ENCODE measurements at places on chromosomes 7 and 10.
A peak's percentile ranks its signal among the peaks of the same experiment; 100 is the strongest.

GRCh38 chr10:132593389-132593788 is 55.8 kb downstream of the INPP5A start:
- DNase-seq: no peak

DNA sequence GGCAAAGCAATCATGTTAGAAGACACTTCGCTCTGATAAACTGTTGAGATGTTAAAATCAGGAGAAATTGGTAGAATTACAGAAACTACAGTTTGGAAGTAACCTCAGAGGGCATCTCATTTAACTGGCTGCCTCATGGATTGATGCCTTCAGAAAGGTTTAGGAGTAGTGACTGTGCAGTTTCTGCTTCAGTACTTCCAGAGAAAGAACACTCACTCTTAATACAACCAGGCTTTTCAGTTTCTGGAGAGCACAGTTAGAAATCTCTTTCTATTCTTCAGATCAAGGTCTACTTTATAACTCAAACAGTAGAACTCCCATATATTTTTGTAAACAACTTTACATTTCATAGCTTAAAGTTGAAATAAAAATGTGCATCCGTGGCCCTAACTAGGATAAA is 1358.9 kb upstream of the LRRTM3 start:
- no peak for DNase-seq

DNA sequence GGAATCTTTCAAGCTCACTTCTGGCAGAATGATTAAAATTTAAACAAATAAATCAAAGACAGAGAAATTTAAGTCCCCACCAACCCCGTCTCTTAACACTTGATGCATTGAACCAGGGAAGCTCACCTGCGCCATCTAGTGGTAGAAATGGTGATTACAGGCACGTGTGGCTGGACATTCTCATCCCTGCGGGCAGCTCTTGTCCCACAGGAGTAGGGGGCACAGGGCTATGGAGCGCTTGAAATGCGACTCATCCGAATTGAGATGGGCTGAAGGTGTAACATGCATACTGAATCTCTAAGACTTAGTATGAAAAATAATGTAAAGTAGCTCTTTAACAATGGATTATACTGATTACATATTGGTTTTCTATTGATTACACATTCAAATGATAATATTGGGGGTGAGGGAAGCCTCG is 24.8 kb upstream of the SLIT1 start:
- peak; percentile 83 for DNase-seq

GRCh38 chr10:103613616-103614015 is 120.1 kb downstream of the NEURL1 start:
- DNase-seq: no peak

DNA sequence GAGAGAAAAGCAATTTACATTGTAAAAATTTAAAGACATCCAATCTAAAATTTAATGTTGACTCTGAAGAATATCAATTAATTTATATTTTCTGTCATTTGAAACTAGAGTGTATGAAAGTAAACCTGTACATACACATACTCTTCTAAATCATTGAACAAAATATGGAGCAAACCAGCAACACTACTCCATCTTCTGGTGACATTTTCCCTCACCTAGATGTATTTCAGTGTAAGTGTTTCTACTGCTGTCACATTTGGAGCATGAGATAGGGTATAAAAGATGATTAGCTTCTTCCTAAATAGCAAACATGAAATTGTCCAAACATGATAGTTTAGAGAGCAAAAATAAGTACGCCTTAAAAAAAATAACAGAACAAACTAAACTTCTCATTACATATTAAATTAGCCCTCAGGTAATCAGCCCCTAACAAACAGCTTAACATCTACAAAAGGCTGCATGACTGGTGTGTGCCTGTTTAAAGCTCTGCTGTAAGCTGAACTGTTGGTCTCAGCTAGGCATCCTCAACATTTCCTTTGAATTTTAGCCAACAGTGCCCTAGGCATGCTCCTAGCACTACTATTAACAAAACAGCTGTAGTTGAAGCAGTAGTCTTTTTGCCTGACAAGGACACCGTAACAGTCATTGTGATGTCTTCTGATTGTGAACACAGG is 189.8 kb downstream of the CTNNA3 start:
- DNase-seq: no peak

DNA sequence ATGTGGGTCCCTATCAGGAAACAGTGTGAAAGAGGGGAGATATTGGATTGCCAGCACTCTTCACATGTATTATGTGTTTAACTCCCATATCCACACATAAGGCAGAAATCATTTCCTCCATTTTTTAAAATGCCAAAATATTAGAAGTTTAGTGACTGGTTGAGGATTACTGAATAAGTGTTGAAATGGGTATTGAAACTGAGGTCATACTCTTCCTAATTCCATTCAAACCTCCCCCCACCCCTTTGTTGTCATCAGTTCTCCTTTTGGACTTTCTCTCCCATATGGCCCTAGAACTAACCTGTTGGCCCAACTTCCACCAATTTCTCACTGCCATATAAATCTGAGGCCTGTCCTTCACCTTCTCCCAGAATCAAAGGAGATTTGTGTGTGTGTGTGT is 81.6 kb downstream of the EVX1 start:
- DNase-seq: no peak

- DNase-seq: no peak
These were observed 293.3 kb downstream of the ADRA2A start for GRCh38 chr10:111370101-111370500.

DNA sequence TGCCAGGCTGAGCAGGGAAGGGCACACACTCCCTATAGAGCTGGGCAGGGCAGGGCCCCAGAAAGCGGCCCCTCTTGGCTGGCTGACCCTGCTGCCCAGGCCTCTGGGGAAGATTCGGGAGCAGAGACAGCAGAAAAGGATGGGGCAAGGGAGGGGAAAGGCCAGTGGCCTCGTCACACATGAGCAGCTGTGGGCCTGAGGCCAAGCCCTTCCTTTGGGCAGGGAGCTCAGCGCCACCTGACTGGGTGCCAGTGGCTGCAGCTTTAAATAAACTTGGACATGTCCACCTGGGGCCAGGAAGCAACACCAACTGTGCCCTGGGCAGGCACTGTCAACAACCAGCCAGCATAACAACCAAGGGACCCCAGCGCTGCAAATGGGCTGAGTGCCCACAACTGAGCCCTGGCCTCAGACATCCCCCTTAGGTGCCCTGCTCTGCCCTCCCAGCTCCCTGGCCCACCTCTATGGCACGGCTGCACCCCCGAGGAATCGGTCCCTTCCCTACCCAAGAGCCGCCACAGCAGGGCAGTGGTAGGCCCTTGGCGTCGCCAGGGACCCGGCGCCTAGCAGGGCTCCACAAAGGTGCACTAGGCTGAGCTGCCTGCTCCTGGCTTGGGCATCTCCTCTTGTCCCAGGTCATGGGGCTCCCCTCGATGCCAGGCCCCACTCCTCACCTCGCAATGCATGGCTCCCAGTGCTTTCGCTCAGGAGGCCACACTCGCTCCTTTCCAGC is 2.6 kb downstream of the CAMK2B start:
- no peak for DNase-seq

GRCh38 chr10:119845656-119846055 is 27.0 kb downstream of the MCMBP start:
- DNase-seq: no peak

- DNase-seq: no peak
These were observed 45.9 kb downstream of the CREM start for GRCh38 chr10:35172574-35172973.

DNA sequence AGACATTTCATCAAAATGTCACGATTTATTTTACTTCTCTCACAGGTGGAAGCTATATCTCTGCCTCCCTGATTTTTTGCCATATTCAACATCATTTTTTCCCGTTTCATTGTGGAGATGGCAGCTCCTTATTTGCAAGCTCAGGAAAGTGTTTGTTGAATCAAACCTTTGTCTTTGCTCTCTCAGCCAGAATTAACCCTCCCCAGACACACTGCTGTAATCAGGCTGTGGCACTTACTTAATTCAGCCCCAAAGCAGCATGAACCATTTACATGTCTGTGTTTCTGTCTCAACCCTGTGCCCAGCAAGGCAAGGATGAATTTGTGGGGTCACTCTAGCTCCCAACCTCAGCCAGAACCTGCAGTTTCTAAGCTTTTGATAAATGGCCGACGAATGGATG is 397.2 kb downstream of the TCERG1L start:
- no peak for DNase-seq

- DNase-seq: no peak
These were observed 25.5 kb downstream of the LRRC27 start for GRCh38 chr10:132357286-132358058.

DNA sequence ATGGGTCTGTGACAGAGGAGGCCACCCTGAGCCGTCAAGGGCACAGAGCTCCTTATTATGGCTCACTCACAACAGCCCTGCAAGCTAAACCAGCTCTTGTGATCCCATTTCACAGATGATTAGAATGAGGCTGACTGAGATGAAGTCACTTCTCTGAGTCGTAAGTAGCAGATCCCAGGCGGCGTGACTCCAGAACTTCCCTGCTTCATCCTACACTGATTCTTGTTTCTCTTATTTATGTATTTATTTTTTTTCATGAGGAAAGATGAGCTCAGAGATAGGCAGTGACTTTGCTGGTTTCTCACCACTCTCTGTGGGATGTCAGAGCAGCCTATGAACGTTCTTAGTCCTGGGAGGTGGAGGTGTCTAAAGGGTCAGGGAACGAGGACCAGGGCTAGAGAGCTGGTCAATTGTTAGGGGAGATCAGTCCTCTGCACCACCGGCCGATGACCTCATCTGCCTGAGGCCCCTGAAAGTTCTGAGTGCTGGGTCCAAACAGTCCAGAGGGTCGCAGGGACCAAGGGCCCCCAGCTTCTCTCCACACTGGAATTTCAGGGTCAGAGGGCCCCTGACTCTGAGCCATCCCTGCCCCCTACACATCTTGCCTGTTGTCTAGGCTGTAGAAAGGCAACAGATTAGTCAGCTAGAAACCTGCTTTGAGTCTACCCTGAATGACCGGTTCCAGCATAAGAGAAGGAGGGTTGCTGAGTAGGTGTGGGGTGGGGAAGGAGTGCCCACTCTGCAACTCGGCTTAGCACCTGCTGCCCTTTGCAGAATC is 17.9 kb downstream of the CLRN3 start:
- no peak for DNase-seq

DNA sequence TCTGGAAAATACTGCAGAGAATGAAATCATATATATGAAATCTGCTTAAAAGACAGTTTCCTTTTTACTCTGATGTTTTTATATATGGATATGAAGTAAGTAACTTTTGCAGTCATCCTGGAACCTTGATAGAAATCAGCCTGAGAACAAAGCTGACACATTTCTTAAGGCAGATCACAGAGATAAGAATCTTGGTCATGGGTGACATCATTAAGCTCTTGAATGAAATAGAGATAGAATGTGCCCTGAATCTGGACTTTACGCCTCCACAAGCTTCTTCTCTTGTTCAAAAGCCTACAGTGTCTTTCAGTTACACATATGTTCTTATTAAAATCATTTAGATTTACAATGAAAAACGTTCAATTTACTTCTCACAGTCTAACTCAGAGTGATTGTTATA is 319.1 kb upstream of the CNTNAP2 start:
- DNase-seq: no peak

DNA sequence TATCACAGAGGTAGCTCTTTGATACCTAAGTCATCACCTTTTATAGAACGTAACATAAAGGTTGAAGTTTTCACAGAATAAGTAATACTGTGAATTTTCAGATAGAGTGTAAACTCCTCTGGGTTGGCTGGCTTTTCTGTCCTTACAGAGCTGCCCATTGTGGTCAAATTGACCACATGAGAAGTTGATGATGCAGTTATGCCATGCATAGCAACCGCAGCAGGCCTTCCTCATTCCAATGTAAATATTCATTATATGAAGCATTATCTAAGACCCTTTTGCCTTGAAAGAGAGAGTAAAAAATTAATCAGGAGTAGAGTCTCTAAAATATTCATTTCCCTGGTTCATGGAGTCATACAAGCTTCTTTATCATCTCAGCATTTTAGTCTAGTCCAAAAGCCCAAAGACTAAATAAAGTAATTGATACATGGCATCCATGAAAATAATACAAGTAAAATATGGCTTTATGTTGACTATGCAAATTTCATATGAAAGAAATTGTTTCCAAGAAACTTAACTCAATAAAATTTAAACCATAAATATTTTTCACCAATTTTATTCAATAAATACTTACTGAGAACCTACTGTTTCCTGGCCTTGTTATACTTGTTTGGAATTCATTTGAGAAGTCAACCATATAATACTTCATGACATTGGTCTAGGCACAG is 516.4 kb downstream of the PCDH15 start:
- no peak for DNase-seq

- no peak for DNase-seq
These were observed 135.0 kb upstream of the TMEM72 start for GRCh38 chr10:44776181-44776580.

- DNase-seq: no peak
These were observed 118.6 kb downstream of the PON1 start for GRCh38 chr7:95205665-95206225.

DNA sequence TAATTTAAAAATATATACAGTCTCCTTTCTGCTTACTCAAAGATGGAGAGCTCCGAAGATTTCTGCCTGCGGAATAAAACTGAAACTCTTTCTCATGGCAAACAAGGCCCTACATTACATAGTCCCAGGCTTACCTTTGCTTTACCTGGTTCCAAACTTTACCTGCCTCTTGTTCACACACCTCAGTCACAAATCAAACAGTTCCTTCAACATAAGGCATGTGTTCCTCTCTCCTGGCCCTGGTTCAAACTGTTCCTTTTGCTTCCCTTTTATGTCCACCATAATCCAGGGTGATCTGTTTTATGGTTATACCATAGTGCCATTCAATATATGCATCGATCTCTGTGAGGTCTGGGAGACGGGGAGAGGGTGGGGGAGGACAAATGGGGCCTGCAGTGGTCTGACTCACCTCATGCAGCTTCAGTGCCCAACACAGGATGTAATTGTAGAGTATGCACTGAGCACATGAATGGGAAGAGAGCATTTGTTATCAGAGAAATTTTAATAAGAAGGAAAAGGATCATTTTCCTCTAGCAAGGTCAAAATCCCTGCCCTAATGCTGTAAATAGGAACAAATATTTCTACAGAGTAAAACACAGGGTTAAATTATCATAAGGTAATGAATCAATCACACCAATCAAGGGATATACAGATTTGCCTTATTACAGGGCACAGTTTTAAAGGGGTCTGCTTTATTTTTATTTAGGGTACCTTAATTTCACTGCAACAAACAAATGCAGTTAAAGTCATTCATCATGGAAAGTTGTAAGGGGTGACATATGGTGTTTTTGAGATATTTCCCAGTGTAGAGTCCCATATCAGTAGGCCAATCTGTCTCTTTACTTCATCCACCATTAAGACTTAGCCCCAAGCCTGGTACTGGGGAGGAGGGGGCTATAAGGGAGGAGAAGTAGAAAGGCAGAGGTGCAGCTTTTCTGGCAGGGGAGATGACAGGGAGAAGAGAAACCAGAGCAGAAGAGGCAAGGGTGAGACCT is 88.8 kb upstream of the PDE1C start:
- no peak for DNase-seq

- DNase-seq: no peak
These were observed 315.2 kb downstream of the GATA3 start for GRCh38 chr10:8369666-8370065.

DNA sequence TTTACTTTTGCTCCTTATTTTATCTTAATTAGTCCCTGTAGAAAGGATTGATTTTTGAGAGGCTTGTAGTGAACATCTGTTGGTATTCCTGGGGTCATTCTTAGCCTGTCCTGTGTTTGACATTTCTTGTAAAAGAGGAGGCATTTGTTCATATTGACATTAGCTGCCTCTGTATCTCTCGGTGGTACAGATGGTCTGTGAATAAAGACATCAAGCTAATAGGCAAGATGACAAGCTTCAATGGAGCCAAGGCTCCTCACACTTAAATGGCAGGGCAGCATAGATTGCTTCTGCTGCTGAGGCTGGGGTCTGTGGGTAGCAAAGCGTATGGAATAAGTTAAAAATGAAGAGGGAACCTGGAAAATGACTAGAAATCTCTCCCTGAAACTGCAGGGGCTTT is 687.6 kb downstream of the LRMDA start:
- DNase-seq: no peak

- DNase-seq: no peak
These were observed 736.5 kb downstream of the REEP3 start for GRCh38 chr10:64257704-64258103.
